Pulmonary artery endothelial cell (primary cell): ENCODE measurements at places on chromosomes 5 and 9. TPM values are rescaled to one million over a fixed set of nuclear protein-coding genes. Genes with fewer than 3 reads are reported as not detected.

- no peak for DNase-seq
Observed at GRCh38 chr9:135082536-135082935, 4.9 kb upstream of the OLFM1 start.

DNA sequence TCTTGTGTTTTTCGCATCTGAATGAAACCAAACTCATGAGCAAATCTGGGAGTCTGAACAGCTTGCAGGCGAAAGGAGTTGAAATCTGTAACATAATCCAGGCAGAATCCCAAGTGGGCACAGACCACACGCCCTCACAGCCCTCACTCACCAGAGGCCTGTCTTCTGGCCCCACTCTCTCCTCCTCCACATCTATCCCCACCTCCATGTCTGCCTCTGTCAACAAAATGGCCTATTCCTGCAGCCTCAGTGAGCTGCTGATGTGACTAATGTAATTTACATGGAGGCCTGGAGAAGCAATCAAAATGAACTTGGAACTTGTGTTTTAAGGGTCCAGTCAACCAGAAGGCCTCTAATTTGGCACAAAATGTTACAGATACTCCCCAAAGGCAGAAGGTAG is 136.6 kb downstream of the GNA14 start:
- no peak for DNase-seq

The BHMT2 gene
- total RNA-seq, result 0.13 and 2.5 TPM in 2 replicates

- DNase-seq, result no peak
Observed at GRCh38 chr9:87840134-87840533, 42.5 kb upstream of the SPATA31E1 start.

DNA sequence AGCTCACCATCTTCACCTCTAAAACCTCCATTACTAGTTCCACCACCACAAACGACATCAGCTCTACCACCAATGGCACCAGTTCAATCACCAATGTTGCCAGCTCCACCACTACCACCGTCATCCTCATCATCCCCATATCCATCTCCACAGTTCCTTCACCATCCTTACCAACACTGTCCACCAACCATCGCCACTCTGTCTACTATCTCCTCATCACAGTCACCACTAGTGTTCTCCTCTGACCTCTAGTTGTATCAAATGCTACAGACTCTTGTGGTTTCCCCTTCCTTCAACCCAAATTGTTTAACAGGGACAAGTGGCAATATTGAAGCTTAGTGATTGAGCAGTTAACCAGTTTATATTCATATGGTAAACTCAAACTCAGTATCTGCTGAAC is 182.6 kb downstream of the CAAP1 start:
- DNase-seq, result no peak

- no peak for DNase-seq
Observed at GRCh38 chr5:1532384-1532783, 8.6 kb upstream of the LPCAT1 start.

The PCDHB12 gene
- 0.21 and 0.33 TPM in 2 replicates for total RNA-seq

DNA sequence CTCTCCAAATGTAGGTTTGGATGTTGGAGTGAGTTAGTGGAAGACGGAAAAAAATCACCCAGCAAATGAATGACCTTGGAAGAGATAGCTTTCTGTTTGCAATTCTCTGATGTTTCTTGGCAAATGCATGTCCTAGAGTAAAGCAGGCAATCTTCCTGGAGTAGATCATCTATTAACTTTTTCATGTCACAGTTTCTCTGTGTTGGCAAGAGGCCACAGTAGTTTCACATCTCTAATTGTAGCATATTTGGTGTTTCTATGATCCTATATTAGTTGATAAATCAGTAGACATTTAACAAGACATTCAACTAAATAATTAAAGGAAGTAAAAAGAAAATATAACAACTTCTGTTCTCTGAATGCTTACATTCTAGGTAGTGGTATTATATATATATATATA is 138.2 kb upstream of the MINAR2 start:
- DNase-seq, result no peak
